Heart left ventricle (tissue), 16 donors: ENCODE measurements at places on chromosomes 13 and 19. TPM values are rescaled to one million over a fixed set of nuclear protein-coding genes. Genes with fewer than 3 reads are reported as not detected.
A peak's percentile ranks its signal among the peaks of the same experiment; 100 is the strongest.

DNA sequence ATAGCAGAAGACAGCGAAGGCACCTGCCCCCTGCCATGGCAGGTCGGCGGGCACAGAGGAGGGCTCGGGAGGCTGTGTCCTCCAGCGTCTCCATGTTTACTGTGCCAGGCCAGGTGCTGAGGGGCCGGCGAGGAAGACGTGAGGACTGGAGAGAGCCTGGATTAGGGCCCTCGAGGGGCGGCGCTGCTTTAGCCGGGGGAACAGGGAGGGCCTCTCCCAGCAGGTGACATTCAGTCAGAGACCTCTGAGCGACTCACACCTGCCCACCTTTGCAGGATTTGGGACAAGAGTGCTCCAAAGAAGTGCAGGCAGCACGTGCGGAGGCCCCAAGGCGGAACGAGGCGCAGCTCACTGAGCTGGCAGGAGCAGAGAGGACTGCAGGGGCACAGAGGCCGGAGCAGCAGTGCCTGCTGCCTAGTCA lies 17.6 kb downstream of the KDM4B start:
- DNase-seq = no peak
- H3K4me3 ChIP-seq = no peak overlapping the region
- peaks cover 79% of the 10 kb centered on the region for H3K4me1 ChIP-seq
- no peak overlapping the region for H3K27ac ChIP-seq
- H3K36me3 ChIP-seq = no peaks in the 10 kb centered on the region

- H3K4me1 ChIP-seq = peaks cover 18% of the 10 kb centered on the region
- H3K27ac ChIP-seq = peak overlapping the region; percentile 46
- no peaks in the 10 kb centered on the region for H3K27me3 ChIP-seq
Observed at GRCh38 chr13:43698009-43698408, 88.8 kb downstream of the ENOX1 start.

DNA sequence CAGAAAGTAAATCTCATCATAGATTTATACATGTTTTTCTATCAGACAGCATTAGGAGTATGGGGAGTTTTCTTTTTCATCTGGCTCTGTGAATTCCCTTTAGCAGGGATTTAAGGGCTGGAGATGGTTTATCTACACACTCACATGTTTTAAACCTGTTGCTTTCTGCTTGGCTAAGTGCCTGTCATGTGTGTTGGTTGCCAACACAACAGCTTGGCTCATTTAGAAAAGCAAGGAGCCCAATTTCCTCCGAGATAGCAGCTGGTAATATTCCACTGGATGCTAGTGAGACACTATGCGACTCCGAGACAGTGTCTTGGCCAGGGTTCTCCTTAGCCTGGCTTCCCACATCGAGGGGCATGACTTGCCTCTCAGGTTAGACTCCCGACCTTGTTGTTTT lies 83.3 kb downstream of the KLF5 start:
- H3K27ac ChIP-seq = no peak overlapping the region
- DNase-seq = no peak
- no peaks in the 10 kb centered on the region for H3K36me3 ChIP-seq
- H3K4me1 ChIP-seq = no peaks in the 10 kb centered on the region

DNA sequence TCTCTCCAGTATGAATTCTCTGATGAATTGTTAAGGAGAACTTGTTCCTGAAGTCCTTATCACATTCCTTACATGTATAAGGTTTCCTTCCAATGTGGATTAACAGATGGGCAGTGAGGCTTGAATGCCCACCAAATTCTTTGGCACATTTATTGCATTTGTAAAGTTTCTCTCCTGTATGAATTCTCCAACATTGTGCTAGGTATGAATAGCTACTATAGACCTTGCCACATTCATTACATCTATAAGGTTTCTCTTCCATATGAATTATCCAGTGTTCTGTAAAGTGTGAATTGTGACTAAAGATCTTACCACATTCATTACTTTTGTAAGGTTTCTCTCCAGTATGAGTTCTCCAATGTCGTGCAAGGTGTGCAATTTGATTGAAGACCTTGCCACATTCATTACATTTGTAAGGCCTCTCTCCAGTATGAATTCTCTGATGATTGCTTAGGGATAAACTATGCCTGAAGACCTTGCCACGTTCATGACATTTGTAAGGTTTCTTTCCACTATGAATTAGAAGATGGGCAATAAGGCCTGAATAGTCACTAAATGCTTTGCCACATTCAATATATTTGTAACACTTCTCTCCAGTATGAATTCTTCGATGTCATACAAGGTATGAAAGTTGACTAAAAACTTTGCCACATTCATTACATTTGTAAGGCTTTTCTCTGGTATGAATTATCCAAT lies 20.4 kb downstream of the ZNF578 start:
- no peaks in the 10 kb centered on the region for H3K27me3 ChIP-seq
- no peak overlapping the region for H3K27ac ChIP-seq
- no peak overlapping the region for H3K4me3 ChIP-seq
- H3K4me1 ChIP-seq = no peaks in the 10 kb centered on the region

DNA sequence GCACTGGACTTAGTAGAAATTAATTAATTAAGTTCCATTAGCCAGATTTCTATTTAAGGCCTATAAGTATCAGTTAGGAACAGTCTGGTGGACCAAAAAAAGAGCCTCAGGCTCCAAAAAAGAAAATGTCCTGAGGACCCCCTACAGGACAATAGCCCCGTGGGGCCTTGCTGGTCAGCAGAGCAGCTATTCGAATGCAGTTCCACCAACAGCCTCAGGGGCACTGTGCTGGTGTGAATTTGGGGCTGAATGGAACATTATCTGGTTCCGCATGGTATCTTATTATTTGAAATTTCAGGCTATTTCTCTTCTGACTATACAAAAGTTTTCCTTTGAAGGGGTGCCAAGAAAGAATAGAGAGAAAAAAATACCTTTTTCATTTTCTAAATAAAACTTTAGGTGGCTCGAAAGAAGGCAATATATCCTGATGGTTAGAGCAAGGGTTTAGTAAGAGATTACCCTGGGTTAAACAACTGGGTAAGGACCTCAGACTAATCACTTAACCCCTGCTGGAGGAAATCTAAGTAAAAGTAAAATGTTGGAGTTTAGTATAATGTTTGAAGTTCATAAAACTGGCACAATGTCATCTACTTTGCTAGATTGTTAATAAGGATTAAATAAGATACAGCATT lies 147.2 kb downstream of the MIPEP start:
- H3K27ac ChIP-seq = no peak overlapping the region
- DNase-seq = no peak
- H3K36me3 ChIP-seq = no peaks in the 10 kb centered on the region
- no peak overlapping the region for H3K4me3 ChIP-seq

DNA sequence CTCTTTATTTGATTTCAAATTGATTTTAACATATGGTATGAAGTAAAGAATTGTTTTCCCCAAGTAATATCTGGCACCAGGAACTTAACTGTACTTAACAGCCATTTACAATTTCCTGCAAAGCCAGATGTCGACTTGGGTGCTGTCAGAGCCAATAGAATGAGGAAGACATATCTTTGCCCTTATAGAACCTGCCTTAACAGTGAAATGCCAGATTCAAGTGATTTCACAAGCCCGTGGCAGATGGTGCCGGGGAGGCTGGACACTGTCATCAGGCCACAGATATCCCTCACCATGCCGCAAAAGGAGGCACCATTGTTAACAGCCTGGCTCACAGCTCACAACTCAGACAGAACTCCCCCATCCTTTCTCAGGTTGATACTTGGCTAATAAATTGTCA lies 48.7 kb downstream of the ESD start:
- H3K27me3 ChIP-seq = no peaks in the 10 kb centered on the region
- DNase-seq = no peak
- H3K27ac ChIP-seq = no peak overlapping the region
- no peak overlapping the region for H3K4me3 ChIP-seq
- H3K4me1 ChIP-seq = no peaks in the 10 kb centered on the region
- peaks cover 63% of the 10 kb centered on the region for H3K36me3 ChIP-seq

DNA sequence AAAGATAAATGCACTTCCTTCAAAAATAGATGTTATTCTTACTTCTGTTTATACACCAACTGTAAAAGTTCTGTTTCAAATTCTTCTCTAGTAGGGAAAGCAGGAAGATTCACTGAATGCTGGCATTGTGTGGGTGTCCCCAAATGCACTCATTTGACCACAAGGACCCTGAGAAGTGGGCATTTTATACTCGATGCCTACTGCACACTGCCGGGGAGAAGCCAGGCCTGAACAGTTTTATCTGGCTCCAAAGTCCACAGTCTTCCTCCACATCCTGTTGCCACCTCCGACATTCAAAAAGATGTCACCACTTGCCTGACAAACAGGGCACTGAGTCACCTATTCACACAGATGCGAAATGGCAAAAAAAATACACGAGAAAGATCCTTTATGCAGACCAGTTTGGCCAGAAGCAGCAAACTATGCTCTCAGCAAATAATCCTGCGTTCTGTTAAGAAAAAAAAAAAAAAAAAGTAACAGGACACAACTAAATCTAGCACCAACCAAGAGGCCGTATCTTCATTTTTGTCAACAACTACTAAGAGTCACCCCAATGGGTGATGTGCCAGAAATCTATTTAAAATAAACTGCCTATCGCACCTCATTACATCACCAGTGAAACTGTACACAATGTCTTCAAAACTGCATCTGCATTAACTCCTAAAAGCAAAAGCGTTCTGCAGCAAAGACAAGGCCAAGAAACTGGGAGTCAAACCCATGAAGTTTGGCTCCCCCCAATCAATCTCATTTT lies 6.2 kb downstream of the ZC3H4 start:
- H3K4me3 ChIP-seq = no peak overlapping the region
- peak overlapping the region; percentile 53 for H3K27ac ChIP-seq
- no peak for DNase-seq
- H3K27me3 ChIP-seq = no peaks in the 10 kb centered on the region
- H3K36me3 ChIP-seq = no peaks in the 10 kb centered on the region

DNA sequence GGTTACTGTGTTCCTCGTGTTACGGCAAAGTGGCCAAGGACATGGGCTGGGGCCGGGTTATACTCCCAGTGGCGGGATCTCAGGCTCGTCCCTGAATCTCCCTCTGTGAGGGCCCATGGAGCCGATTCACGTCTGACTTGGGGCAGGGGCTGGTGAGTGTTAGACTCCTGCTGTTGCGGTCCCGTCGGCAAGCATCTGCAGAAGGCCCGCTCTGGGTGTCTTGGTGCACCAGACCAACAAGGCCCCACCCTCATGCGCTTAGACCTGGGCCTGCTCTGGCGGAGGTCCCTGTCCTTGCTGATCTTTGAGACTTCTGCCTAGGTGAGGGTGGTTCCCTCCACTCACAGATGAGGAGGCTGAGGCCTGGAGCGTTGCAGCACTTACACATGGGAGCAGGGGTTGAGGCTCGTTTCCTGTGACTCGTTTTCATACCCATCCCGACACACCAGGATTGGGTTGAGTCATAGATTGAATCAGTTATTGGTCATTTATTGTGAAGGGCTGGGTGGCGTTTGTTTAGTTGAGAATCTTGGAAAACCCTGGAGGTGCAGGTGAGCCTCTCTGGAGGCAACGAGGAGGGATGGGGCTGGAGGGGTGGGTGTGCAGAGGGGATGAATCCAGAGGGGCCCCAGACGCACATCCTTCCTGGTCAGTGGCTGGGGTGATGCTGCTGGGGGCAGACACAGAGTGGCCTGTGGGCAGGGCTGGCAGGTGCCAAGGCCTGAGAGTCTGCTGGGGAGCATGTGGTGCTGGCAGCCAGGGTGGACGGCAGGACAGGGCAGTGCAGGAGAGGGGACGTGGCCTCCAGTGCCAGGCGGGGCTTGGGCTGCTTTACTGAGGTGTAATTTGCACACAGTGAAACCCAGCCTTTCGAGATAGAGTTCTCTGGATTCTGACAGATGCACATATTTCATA lies 4.6 kb downstream of the EPN1 start:
- no peaks in the 10 kb centered on the region for H3K27me3 ChIP-seq
- no peak overlapping the region for H3K27ac ChIP-seq
- peaks cover 66% of the 10 kb centered on the region for H3K36me3 ChIP-seq
- no peak overlapping the region for H3K4me3 ChIP-seq

DNA sequence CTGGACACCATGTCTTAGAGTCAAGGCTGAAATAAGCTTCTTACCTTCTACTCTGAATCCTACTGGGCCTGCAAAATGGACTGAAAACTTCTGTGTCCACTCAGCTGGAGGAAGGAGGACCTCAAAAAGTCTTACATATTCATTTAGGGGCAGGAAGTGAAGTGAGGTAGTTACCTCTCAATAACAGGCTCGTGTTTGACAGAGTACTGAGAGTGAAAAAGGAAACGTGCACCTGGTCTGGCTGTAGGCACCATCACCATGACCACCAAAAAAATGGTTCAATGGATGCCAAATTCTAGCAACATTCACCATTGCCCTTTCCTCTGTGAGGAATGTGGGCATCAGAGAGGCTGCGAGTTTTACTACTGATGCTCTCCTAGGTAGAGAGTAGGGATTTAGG lies 176.2 kb downstream of the RFC3 start:
- no peaks in the 10 kb centered on the region for H3K36me3 ChIP-seq
- no peak overlapping the region for H3K27ac ChIP-seq
- no peak for DNase-seq
- H3K4me3 ChIP-seq = no peak overlapping the region

GRCh38 chr13:53501387-53501786 lies 472.8 kb downstream of the OLFM4 start:
- DNase-seq = no peak
- H3K4me3 ChIP-seq = no peak overlapping the region
- no peaks in the 10 kb centered on the region for H3K36me3 ChIP-seq
- H3K27me3 ChIP-seq = no peaks in the 10 kb centered on the region
- H3K4me1 ChIP-seq = no peaks in the 10 kb centered on the region

- H3K27me3 ChIP-seq = no peaks in the 10 kb centered on the region
- H3K36me3 ChIP-seq = no peaks in the 10 kb centered on the region
- no peak overlapping the region for H3K4me3 ChIP-seq
- no peak for DNase-seq
- no peaks in the 10 kb centered on the region for H3K4me1 ChIP-seq
- H3K27ac ChIP-seq = no peak overlapping the region
Observed at GRCh38 chr13:74452881-74453280, 318.7 kb upstream of the KLF12 start.

DNA sequence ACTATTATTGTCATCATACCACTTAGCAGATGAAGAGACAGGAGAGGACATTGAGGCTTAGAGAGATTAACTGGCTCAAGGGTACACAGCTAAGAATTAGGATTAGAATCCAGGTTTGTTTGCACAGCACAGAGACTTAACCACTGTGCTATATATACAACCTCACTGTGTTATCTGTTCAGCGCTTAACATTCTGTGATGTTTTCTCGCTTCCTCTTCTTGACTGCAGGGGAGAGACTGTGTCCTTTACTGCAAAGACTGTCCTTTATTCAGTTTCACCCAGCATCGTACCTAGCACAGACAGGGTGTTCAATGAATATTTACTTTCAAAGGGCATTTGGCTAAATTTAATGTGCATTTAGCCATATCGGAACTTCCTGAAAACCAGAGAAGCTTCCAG lies 54.9 kb upstream of the PCDH8 start:
- H3K36me3 ChIP-seq = no peaks in the 10 kb centered on the region
- H3K4me3 ChIP-seq = no peak overlapping the region
- H3K4me1 ChIP-seq = no peaks in the 10 kb centered on the region
- peaks cover 9% of the 10 kb centered on the region for H3K27me3 ChIP-seq

Gene TINCR
- total RNA-seq = not detected

Gene ZNF492
- 0.14 TPM for total RNA-seq

Gene PLPP2
- 0.80 TPM for total RNA-seq

Gene SHISA7
- total RNA-seq = not detected

Gene FFAR2
- 0.38 TPM for total RNA-seq

Gene ZNF793
- 2.9 TPM for total RNA-seq

Gene VSIG10L
- total RNA-seq = 0.56 TPM

Gene CYP4F12
- total RNA-seq = 2.0 TPM
